Kidney capillary endothelial cell (primary cell): ENCODE measurements at places on chromosomes 12 and 14.

- DNase-seq = no peak
Measured at GRCh38 chr12:11059784-11060183, 2.3 kb downstream of the TAS2R46 start.

DNA sequence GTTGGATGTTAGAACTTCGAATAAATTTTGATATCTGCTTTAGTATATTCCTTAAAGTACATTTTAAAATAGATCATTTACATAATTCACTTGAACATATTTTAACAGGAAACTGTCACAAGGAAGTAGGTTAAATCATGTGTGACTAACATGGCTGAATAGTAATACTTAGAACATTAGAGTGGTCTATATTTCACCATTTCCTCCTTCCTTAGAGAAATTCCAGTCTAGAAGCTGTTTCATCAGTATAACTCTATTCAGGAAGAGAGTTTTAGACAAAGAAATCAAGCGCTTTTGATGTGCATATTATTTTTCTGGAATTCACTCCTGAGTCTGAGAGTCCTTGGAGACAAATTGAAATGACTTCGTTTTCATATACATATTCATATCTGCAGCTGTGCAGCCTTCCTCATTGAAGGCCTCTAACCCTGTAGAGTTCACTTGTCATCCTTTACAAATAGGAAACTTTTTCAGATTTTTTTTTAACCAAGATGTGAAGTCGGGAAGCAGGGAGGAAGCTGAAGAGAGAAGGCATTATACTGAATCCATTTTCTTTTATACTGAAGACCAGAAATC lies 28.4 kb downstream of the IRAK3 start:
- peak; percentile 66 for DNase-seq

DNA sequence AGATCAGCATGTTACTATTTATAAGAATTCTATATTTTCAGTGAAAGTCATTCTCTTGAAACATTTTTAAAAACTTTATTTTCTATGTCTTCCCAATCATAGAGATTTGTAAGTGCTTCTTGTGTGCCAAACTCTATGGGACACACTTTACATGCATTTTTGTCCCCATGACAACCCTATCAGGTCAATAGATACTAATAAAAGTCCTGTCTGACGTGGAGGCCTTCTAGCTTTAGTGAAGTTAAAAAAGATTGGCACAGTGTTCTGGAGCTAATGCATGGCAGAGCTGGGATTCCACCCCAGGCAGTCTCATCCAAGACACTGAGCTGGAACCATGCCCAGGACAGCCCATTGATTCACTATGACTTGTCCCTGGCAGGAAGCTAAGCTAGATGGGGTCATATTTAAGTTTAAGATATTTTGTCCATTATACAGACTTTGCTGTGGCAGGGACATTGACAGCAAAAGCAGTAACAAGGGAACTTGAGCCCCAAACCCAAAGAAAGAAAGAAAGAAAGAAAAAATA lies 28.1 kb downstream of the TTC6 start:
- DNase-seq = peak; percentile 50

- no peak for DNase-seq
Measured at GRCh38 chr14:53017837-53018236, 67.0 kb upstream of the FERMT2 start.

- DNase-seq = no peak
Measured at GRCh38 chr12:102512523-102512922, 32.2 kb upstream of the IGF1 start.

- no peak for DNase-seq
Measured at GRCh38 chr12:130286041-130286440, 51.6 kb upstream of the PIWIL1 start.

DNA sequence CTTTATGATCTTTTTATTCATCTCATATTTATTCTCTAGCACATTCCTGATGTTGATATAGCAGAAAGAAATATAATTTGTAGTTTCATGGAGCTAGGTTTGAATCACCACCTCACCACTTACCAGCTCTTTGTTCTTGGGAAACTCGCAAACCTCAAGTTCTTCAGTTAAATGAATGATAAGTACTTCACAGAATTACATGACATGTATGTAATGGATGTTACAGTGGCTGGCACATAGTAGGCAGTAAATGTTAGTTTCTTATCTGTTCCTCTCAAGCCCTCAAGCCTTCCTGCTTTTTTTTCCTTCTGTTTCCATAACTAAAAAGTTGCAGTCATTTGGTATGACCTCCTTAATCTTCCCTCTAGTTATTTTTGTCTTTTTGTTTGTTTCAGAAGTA lies 54.9 kb downstream of the SPATS2 start:
- DNase-seq = no peak

- DNase-seq = no peak
Measured at GRCh38 chr14:68407825-68408224, 385.0 kb downstream of the ZFP36L1 start.

DNA sequence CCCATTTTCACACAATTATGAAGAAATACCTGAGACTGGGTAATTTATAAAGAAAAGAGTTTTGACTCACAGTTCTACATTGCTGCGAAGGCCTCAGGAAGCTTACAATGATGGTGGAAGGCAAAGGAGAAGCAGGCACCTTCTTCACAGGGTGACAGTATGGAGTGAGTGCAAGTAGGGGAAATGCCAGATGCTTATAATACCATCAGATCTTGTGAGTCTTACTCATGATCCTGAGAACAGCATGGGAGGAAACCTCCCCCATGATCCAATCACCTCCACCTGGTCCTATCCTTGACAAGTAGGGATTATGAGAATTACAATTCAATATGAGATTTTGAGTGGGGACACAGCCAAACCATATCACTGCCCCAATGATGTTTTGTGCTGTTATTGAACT lies 189.3 kb upstream of the CRY1 start:
- no peak for DNase-seq

GRCh38 chr14:43735932-43736331 lies 771.2 kb downstream of the FSCB start:
- no peak for DNase-seq

DNA sequence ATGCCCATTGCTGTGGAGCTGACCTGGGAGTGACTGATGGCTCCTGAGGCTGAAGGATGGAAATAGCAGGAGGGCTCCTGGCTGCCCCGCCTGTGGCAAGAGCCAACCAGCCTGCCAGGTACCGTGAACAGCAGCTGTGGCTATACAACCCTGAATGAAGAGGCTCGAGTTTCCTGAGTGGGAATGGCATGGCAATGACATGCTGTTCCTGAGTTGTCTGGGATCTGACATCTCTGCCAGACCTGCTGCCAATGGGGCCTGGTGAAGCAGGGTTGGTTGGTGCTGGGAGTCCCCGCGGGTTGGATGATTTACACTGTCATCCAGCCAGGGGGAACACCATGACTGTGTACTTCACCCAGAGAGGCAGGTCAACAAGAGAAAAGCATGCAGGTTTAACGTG lies 31.8 kb upstream of the LRRC10 start:
- DNase-seq = no peak

DNA sequence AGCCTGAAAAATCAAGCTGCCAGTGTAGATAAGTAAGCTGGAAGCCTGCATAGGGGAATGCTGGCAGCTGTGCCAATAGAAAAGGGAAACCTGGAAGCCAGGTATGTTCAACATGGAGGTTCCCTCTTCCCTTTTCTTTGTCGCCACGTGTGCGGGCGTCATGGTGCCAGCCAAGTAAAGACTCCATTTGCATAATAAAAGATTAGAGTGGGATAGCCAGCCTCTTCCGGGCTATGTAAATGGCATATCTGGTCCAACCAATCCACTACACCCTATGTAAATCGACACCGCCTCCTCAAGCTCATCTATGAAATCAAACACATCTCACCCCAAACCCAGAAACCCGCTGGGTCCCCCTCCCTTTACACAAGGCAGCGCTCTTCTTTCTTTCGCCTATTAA lies 5.6 kb upstream of the ADGRD1 start:
- DNase-seq = no peak

DNA sequence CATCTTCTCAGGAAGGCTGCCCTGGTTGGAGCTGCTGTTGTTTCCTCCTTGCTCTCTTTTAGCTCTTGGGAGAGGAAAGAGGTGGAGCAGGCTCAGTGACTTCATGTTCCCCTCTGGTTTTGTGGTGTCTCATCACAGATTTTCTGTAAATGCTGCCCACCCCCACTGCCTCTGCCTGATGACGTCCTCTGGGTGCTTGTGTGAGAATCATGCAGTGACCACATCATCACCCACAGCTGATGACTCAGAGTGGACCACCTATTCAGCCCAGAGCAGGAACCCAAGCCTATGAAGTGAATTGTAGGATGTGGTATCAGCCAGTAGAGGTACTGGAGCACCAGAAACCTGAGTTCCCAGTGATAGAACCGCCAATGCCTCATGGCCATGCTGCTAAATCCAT lies at the start of gene GZMB:
GZMB (minus strand) TSS at position 33 of the 400 bp plus-strand sequence; CDS start at position 3, 30 bp downstream.
- DNase-seq = no peak

GRCh38 chr14:30889244-30889594 lies 14.9 kb downstream of the COCH start:
- DNase-seq = no peak

- no peak for DNase-seq
Measured at GRCh38 chr12:68477261-68477772, 133.4 kb upstream of the RAP1B start.

DNA sequence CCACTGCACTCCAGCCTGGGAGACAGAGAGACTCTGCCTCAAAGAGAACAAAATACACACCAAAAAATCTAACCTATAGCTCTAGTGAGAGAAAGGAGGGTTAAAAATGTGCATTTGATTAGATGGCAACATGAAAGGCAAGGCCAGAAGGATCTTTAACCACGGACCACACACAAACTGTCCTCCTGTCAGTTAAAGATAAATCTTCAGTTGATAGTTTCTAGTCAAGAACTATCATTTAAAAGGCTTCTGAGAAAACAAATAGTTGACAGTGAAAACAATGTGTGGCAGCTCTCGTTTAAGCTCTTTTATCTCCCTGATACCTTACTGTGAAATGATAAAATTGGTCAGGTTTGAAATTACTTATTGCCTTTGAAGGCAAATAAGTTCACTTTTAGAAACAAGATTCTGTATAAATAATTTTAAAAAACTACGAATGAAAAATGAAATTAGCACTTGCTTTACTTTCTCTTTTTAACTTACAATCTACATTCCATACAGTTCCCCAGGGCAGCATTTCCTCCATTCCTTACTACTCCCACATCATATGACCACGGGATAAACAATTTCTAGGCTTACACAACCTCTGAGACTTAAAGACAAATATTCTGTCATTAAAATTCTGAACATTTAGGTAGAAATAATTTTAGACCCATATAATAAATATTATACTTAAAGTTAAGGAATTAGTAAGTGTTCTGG lies 71.4 kb upstream of the GNPNAT1 start:
- DNase-seq = no peak

GRCh38 chr14:68527329-68527851 lies 265.5 kb downstream of the ZFP36L1 start:
- no peak for DNase-seq
